ENCODE measurements at places on chromosomes 7 and 10. TPM values are rescaled to one million over a fixed set of nuclear protein-coding genes. Genes with fewer than 3 reads are reported as not detected.

The LIPK gene
- not detected for total RNA-seq

The TFAM gene
- total RNA-seq, result 61.3 TPM

The ARMC10 gene
- 32.9 TPM for total RNA-seq

The H2BK1 gene
- total RNA-seq, result not detected

The DBF4 gene
- 68.8 TPM for total RNA-seq

The IRF5 gene
- 6.7 TPM for total RNA-seq

DNA sequence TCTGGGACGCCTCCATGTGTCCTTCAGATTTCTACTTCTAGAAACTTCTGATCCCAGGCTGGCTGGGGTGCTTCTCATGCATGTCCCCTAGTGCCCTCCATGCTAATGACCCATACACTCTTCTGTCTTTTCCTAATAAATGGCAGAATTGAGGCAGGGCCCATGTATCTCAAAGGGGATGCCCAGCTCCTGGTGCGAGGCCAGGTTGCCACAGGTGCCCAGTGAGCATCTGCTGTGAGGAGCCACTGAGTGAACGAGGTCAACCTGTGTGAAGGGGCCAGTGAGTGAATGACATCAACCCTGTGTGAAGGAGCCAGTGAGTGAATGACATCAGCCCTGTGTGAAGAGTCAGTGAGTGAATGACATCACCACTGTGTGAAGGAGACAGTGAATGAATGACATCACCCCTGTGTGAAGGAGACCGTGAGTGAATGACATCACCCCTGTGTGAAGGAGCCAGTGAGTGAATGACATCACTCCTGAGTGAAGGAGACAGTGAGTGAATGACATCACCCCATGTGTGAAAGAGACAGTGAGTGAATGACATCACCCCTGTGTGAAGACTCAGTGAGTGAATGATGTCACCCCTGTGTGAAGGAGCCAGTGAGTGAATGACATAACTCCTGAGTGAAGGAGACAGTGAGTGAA is 478.9 kb downstream of the PTPRN2 start:
- H3K36me3 ChIP-seq, result no peaks in the 10 kb centered on the region
- H3K27me3 ChIP-seq, result no peaks in the 10 kb centered on the region
- H3K27ac ChIP-seq, result no peak overlapping the region

- DNase-seq, result peak; percentile 63
- peak overlapping the region; percentile 85 for H3K27ac ChIP-seq
- no peaks in the 10 kb centered on the region for H3K27me3 ChIP-seq
- H3K36me3 ChIP-seq, result peaks cover 18% of the 10 kb centered on the region
- H3K4me1 ChIP-seq, result peaks cover 43% of the 10 kb centered on the region
These were observed 1.8 kb upstream of the PFKFB3 start for GRCh38 chr10:6200734-6201515.

DNA sequence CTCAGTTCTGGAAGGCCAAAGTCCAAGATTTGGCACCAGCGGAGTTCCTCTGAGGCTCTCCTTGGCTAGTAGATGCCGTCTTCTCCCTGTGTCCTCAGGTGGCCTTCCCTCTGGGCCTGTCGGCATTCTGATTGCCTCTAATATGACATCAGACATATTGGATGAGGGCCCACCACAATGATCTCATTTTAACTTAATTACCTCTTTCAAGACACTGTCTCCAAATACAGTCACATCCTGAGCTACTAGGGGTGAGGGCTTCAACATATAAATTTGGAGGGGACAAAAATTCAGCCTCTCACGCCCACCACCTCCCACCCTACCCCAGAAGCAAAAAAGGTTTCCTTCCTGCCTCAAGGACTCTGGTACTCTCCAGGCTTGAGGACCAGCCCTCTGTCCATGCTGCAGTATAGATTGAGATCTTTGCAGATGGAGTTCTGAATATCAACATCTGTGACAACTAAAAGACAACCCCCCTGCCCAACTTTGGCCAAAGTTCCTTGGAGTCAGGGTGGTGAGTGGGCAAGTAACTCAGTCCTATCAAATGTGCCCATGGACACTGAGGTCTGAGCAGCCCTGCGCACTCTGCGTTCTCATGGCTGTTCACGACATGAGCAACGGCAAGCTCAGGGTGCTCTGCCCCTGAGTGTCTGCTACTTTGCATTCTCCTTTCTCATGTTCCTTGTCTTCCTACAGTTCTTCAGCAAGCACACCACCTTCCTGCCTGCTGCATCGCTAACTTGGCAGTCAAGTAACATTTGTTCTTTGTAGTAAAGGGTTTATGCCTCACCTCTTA is 11.5 kb downstream of the TMEM176B start:
- peaks cover 10% of the 10 kb centered on the region for H3K27me3 ChIP-seq
- no peak overlapping the region for H3K4me3 ChIP-seq
- H3K27ac ChIP-seq, result no peak overlapping the region
- no peak for DNase-seq

DNA sequence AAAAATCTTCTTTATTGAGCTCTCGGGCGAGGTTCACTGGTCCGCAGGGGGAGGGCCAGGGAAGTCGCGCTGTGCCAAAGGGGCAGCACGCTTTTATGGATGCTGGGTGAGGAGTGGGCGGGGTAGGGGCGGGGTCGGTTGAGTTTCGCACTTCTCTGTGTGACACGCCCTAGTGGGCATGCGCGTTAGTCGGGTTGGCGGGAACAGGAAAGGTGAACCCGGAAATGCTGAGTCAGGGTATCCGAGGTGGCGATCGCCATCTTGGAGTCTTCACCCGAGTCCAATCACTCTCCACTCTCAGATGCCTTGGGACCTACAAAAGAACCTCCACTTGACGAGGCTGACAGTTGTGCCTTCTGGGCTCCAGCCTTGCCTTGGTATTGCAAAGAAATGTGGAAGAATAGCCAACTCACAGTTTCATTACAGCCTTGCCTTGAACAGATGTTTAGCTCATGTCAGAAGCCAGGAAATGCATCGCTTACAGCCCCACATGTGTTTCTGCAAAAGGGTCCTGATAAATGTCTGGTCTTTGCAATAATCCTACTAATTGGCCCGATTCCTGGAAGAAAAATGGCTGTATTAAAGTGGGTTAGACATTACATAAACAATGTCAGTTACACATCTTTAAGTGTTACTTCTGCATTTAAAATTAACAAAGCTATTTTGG is 64.1 kb downstream of the AHR start:
- no peak overlapping the region for H3K4me3 ChIP-seq
- peaks cover 6% of the 10 kb centered on the region for H3K36me3 ChIP-seq
- DNase-seq, result no peak
- peaks cover 6% of the 10 kb centered on the region for H3K4me1 ChIP-seq
- no peaks in the 10 kb centered on the region for H3K27me3 ChIP-seq

DNA sequence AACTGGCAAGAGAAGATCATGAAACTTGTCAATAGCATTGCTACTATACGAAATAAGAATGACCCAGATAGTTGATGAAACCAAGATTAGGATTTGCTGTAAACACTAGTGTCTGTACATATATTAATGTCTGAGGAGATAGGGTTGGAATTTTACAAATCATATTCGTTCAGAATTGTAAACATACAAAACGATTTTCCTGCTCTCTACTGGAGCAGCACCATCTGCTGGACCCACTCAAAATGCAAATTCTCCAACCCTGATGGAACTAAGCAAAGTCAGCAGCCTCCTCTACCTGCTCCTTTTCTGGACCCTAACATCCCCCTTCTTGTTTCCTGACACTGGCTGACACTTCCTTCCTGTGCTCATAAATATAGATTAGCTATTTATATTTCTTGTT is 29.4 kb upstream of the SGMS1 start:
- no peak overlapping the region for H3K27ac ChIP-seq
- H3K4me3 ChIP-seq, result no peak overlapping the region
- H3K27me3 ChIP-seq, result no peaks in the 10 kb centered on the region
- DNase-seq, result peak; percentile 23
- H3K36me3 ChIP-seq, result no peaks in the 10 kb centered on the region
- H3K4me1 ChIP-seq, result peaks cover 16% of the 10 kb centered on the region

GRCh38 chr7:110856704-110857103 is 234.2 kb upstream of the LRRN3 start:
- DNase-seq, result no peak
- H3K4me1 ChIP-seq, result peaks cover 2% of the 10 kb centered on the region
- H3K27ac ChIP-seq, result no peak overlapping the region
- peaks cover 2% of the 10 kb centered on the region for H3K36me3 ChIP-seq
- H3K27me3 ChIP-seq, result no peaks in the 10 kb centered on the region

DNA sequence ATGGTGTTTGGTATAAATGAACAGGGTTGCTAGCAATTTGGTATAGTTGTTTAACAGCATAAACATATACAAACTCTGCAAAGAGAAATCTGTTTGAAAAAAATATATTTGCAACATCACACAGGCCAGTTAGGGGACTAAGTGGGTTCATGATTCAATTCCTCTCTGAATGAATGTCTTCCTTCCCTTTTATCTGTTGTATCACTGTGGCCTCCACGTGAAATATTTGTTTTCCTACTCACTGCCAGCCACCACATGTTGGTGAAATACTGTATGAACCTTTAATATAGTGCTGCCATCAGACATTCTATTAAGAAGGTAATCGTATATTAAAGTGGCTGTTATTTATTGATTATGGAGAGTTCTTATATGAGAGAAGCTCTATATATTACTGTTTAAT is 157.0 kb downstream of the ARID5B start:
- peak overlapping the region; percentile 48 for H3K27ac ChIP-seq
- H3K27me3 ChIP-seq, result no peaks in the 10 kb centered on the region
- DNase-seq, result no peak
- peaks cover 91% of the 10 kb centered on the region for H3K4me1 ChIP-seq

DNA sequence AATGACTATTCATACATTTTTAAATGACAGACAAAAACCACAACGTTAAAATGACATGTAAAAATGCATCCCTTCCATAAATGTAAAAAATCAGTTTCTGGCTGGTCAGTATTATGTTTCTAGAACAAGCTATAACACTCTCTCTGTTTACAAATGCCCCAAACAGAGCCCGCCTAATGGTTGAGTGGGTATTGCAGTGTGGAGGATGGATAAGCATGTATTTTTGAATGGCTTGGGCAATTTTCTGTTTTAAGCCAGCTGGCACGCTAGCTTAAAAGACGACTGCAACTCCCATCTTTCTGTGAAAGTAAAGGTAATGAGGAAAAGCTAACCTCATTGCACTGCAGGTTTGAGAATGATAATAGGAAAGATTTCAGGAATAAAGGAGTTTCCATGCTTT is 430.7 kb downstream of the PARD3 start:
- no peak overlapping the region for H3K4me3 ChIP-seq
- no peaks in the 10 kb centered on the region for H3K4me1 ChIP-seq
- DNase-seq, result no peak
- no peaks in the 10 kb centered on the region for H3K27me3 ChIP-seq

DNA sequence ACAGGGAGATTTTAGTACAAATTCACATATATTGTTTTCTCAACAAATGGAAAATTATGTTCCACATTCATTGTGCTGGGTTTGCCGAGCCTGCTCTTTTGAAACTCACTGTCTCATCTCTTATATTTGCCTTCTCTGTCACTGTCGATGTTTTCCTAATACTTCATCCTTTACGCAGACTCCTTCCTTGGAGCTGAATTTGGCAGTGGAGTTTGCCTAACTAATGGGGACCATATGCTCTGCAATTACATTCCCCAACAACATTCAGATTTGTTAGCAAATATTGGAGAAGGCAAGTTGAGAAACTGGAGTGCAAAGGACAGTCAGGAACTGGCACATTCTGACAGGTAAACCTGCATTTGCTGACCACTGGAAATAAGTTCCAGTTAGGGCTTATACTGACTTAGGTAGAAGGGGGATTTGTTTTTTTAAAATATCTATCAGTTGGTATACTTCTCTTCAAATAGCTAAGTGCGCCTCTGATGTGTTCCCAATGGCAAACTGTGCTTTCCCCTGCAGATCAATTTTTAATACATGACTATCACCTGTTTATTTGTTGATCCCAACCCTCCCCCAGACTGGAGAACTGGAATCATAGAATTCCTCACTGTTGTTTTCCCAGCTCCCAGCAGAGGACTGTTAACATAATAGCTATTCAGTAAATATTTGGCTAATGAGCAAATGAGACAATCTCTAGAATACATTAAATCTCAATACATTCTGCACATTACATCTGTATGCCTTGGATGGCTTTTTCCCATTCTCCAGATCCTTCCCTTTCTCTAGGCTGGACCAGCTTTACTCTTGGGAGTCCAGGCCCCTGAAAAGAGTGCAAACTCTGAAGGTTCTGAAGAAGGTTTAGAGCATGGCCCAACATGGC is 769.3 kb downstream of the KCNMA1 start:
- H3K4me1 ChIP-seq, result no peaks in the 10 kb centered on the region
- no peak overlapping the region for H3K4me3 ChIP-seq
- H3K27me3 ChIP-seq, result no peaks in the 10 kb centered on the region
- DNase-seq, result no peak
- H3K27ac ChIP-seq, result no peak overlapping the region
- H3K36me3 ChIP-seq, result no peaks in the 10 kb centered on the region

GRCh38 chr7:21526448-21526847 is 16.4 kb upstream of the DNAH11 start:
- no peaks in the 10 kb centered on the region for H3K36me3 ChIP-seq
- peaks cover 6% of the 10 kb centered on the region for H3K27me3 ChIP-seq
- no peak overlapping the region for H3K27ac ChIP-seq
- no peaks in the 10 kb centered on the region for H3K4me1 ChIP-seq

- peaks cover 2% of the 10 kb centered on the region for H3K36me3 ChIP-seq
- DNase-seq, result no peak
- H3K4me1 ChIP-seq, result peaks cover 20% of the 10 kb centered on the region
- no peak overlapping the region for H3K27ac ChIP-seq
- no peak overlapping the region for H3K4me3 ChIP-seq
These were observed 79.6 kb downstream of the OR13A1 start for GRCh38 chr10:45235798-45236220.

GRCh38 chr7:27116962-27117886 is 13.3 kb downstream of the HOXA4 start:
- DNase-seq, result no peak
- H3K36me3 ChIP-seq, result no peaks in the 10 kb centered on the region

GRCh38 chr10:80451132-80451531 is 3.0 kb upstream of the TSPAN14 start:
- peaks cover 8% of the 10 kb centered on the region for H3K27me3 ChIP-seq
- peaks cover 23% of the 10 kb centered on the region for H3K4me1 ChIP-seq
- H3K27ac ChIP-seq, result no peak overlapping the region
- no peak overlapping the region for H3K4me3 ChIP-seq
- peaks cover 13% of the 10 kb centered on the region for H3K36me3 ChIP-seq

- H3K27me3 ChIP-seq, result no peaks in the 10 kb centered on the region
- DNase-seq, result no peak
- H3K4me1 ChIP-seq, result peaks cover 3% of the 10 kb centered on the region
- no peak overlapping the region for H3K4me3 ChIP-seq
These were observed 46.7 kb downstream of the RALA start for GRCh38 chr7:39670052-39670451.

GRCh38 chr10:14456218-14456869 is 125.6 kb upstream of the FRMD4A start:
- H3K4me1 ChIP-seq, result no peaks in the 10 kb centered on the region
- H3K36me3 ChIP-seq, result no peaks in the 10 kb centered on the region

GRCh38 chr7:103704701-103705100 is 258.7 kb upstream of the SLC26A5 start:
- no peak overlapping the region for H3K4me3 ChIP-seq
- H3K27ac ChIP-seq, result no peak overlapping the region
- DNase-seq, result no peak
- no peaks in the 10 kb centered on the region for H3K36me3 ChIP-seq
- H3K4me1 ChIP-seq, result no peaks in the 10 kb centered on the region

- no peaks in the 10 kb centered on the region for H3K36me3 ChIP-seq
- H3K27me3 ChIP-seq, result peaks cover 32% of the 10 kb centered on the region
- H3K4me1 ChIP-seq, result peaks cover 14% of the 10 kb centered on the region
- no peak for DNase-seq
These were observed 109.9 kb downstream of the GLRX3 start for GRCh38 chr10:130246113-130246512.
